ENCODE measurements at places on chromosomes 16 and 17. TPM values are rescaled to one million over a fixed set of nuclear protein-coding genes. Genes with fewer than 3 reads are reported as not detected.

DNA sequence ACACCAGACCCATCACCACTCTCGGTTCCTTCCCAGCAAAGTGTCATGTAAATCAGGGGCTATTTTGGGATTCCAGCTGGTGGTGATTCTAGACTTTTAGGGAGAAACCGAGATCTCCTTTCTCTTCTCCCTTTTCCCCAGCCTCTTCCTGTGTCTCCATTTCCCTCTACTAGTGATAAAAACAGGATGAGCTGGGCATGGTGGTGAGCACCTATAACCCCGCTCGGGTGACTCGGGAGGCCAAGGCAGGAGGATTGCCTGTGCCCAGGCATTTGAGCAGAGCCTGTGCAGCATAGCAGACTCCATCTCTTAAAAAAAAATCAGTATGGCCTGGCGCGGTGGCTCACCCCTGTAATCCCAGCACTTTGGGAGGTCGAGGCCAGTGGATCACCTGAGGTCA, 6.1 kb downstream of the TBX21 start:
- peak; percentile 15 for DNase-seq

DNA sequence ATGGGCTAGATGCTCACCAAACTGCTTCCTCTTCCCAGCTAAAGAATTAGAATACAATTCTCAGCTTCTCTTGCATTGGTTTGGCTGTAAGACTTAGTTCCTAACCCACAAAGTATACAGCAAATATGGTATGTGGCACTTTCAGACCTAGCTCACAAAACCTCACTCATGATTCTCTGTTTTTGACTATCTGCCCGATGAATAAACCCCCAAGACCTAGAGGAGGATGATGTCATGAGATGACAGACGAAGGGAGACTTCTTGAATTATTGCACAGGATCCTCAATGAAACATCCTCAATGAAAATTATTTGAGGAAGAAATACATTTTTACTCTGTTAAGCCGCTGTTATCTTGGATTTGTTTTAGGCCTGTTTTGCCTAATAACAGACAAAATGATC, 14.3 kb downstream of the CNOT1 start:
- no peak for DNase-seq

- DNase-seq: no peak
Observed at GRCh38 chr16:85808926-85809325, 9.4 kb downstream of the COX4I1 start.

Gene LHX1
- total RNA-seq: not detected

GRCh38 chr17:28725660-28726225, 290 bp downstream of the TLCD1 start:
- peak; percentile 97 for DNase-seq

Gene CA5A
- total RNA-seq: not detected

DNA sequence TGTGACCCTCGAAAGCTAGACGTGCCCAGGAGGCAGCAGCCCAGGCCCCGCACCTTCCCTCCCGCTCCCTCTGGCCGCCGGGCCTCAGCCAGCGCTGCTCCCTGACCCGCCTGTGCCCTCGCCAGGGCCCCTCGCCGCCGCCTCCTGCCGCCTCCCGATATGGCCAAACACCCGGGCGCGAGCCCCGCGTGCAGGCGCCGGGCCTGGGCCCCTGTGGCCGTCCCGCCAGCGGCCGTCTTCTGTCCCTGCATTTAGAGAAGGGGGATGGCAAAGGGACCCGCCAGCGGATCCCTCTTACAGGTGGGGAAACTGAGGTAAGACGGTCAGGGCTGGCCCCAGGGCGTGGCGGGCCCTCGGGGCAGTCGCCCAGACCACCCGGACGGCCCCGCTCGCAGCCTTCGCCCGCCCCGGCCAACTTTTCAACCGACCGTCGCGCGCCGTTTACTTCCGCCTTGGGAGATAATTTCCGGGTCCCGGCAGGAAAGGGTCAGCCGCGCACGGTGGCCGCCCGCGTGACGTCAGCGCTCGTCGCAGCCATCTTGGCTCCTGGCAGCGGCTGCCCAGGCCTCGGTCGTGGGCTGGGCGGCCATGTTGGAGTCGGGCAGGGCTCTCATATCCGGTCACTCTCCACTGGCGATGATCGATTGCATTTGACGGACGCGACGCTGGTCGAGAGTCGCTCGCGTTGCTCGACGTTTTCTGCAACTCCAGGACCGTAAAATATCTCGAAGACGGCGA, 7.0 kb upstream of the GNG13 start:
- DNase-seq: peak; percentile 100

Data from osteoblast (primary cell).